ENCODE measurements at places on chromosomes 1 and 21.
A peak's percentile ranks its signal among the peaks of the same experiment; 100 is the strongest.

GRCh38 chr1:115647507-115647906, 5.7 kb downstream of the VANGL1 start:
- DNase-seq: peak; percentile 23

DNA sequence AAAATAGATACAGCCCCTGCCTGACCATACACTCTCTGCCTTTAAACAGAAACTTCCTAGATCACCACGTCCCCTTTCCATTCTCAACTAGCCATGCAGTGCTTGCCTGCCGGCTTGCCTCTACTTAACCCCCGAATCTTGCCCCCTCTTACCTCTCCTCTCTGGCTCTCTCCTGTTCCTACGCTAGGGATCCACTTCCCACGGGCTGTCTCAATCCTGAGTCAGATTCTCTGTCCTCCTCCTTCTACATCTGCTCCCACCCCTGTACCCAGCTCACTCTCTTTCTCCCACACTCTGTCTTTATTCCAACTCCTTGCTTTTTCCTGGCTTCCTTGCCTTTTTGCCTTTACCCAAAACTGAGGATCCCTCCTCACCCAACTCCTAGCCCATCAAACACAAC, 29.3 kb downstream of the ATF3 start:
- no peak for DNase-seq

DNA sequence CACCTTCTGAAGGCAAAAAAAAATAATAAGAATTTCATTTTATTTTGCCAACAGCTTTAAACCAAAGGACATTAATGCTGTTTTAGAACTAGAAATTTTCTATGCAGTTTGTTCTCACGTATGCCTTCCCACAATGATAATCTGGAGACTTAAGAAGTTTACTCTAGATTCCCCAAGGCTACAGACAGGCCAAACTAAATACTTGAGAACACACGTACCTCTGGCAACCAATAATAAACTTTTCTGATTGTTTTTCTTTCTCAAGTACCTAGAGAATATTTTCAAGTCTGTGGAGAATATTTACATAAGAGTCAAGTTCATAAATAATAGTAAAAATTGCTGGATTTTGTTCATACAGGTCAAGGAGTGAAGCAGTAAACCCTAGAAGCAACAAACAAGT, 15.9 kb downstream of the CLDN8 start:
- DNase-seq: no peak

DNA sequence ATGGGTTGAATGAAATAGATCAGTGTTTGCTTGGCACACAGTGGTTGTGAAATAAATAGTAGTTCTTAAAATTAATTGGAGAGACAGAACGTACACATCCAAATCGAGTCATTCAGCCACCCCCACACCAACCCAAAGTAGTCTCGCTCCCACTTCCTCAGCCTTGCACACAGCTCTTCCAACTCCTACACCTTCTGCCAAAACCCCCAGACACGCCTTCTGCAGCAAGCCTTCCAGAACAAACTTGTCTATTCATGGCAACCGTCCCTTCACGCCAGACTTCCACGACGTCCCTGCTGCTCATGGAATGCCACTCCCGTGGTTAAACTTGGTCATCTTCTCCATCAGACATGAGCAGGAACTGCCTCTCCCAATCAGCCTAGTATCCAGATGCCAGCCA, 37.5 kb upstream of the RD3 start:
- DNase-seq: no peak

DNA sequence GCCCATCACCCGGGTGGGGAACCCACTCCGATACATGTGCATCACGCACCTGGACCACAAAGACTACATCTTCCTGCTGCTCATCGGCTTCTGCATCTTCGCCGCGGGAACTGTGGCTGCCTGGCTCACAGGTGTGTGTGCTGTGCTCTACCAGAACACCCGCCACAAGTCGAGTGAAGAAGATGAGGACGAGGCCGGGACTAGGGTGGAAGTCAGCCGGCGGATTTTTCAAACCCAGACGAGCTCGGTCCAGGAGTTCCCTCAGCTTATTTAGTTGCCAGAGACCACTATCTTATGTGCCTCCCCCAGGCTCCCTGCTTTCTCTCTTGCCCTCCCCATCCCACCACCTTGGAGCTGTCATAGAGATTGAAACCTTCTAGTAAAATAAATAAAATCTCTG, 19.8 kb downstream of the LRRC52 start:
- no peak for DNase-seq

DNA sequence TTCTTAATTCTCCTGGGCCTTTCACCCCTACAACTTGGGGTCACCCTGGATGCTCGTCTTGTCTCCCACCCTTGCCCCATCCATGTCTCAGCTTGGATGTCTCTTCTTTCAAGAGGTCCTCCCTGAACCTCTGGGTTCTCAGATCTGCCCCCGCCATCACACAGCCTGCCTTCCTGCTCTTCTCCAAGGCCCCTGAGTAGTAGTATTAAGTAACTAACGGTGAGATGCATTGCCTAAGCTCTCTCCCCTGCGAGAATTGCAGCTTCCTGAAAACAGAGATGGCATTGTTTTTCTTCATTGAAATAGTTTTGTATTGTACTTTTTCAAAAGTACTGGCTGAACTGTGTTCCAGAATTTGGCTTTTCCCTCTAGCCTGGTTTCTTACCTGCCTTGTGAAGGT, 16.0 kb downstream of the MIIP start:
- DNase-seq: no peak

GRCh38 chr1:57208741-57209302, 215.0 kb downstream of the DAB1 start:
- no peak for DNase-seq

DNA sequence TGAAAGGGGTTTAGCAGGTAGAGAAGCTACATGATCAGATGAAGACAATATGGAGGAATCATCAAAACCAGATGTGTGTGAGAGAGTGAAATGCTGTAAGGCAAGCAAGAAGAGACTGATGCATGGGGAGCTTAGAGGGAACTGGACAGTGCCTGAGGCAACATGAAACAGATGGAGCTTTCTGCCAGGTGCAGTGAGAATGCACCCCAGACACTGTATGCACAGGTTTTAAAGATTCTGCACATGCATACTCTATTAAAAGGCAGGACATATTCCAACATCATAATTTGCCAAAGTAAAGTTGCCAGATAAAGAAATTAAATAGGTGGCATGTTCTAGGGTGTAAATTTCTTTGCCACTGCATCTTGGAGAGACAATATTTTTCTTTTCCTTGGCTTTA, 200.1 kb downstream of the AMY1C start:
- DNase-seq: no peak

- peak; percentile 74 for DNase-seq
Measured at GRCh38 chr1:36151845-36152203, 2.5 kb upstream of the TRAPPC3 start.

GRCh38 chr1:41572224-41572623, 87.7 kb upstream of the EDN2 start:
- no peak for DNase-seq

GRCh38 chr1:230919207-230919606, 50.9 kb upstream of the C1orf198 start:
- DNase-seq: no peak

DNA sequence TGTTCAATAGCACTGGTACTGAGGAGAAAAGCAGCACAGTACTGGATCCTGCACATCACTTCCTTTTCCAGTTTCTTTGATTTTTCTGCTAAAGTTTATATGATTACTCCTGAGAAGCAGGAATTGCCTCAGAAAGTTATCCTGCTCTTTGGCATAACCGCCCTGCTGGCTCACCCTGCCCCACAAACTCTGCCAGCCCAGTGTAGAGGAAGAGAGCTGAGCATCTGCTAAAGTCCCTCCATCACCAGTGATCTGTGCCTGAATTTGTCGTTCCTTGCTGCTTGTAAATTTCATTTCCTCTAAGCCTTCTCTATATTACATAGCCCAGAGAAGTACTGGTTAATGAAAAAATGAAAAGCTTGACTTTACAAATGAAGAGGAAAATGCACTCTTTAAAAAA, 87.0 kb upstream of the C1orf21 start:
- no peak for DNase-seq

GRCh38 chr1:62687421-62687902, 724 bp downstream of the DOCK7 start:
- DNase-seq: peak; percentile 11

GRCh38 chr1:38941093-38941492, 537 bp downstream of the RHBDL2 start:
- no peak for DNase-seq

DNA sequence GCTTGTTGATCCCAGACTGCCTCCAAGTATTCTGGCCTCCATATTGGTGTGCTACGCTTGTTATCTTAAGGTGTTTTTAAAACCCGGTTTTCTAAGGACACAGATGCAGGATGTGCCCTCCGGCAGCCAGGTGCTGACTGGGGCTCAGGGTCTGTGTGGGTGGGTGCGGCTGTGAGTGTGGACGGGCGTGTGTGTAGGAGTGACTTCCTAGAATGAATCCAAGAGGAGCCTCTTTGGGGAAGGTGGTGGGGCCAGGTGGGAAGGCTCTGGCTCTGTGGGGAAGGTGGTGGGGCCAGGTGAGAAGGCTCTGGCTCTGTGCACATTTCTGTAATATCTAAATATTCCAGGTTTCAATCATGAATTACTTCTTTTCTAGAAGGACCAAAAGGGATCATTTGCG, 12.8 kb upstream of the TSPEAR start:
- no peak for DNase-seq

DNA sequence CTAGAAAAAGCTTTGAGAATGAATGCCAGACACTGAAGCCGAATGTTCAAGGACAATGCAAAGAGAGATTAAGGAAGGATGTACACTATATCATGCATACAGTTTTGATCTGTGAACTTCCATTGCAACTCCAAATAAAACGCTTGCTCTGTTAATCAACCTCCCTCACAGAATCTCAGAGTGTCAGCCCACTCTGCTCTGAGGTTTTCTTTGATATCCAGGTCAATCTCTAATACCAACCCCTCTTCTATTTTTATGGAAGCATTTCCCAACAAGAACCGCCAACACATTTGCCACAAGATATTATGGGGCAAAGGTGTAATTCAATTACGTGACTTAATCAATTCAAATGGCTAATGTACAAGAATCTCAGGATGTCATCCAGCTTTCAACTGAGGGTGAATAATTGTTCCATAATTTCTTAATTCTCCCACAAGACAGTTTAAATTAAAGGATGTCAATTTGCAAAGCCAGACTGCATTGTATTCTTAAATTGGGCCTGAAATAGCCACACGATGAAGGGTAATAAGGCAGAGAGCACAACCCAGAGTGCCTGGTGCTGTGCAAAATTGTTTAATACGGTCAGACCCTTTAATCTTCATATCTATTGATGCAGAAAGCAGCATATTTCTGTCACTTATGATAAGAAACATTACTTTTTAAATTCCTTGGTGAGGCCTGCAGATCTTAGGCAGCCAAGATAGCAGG, 459.2 kb upstream of the DAB1 start:
- DNase-seq: no peak

DNA sequence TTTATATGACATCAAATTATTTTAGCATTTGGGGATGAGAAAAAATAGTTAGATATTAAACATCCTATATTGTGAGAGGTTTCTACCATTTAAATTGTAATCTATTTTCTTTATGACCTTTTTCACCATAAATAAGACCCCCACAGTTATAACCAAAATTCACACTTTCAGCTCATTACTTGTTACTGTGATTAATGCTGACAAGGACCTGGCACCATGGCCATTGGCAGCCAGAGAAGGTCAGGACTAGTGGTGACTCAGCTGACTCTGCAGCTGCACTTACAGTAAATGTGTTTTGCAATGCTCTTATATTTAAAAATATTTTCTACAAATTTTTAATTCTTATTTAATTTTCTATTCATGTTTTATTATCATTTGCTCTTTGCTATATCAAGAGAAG, 133.3 kb upstream of the C1orf105 start:
- no peak for DNase-seq

GRCh38 chr1:28648008-28648473, 359 bp upstream of the RNU11 start:
- peak; percentile 94 for DNase-seq

DNA sequence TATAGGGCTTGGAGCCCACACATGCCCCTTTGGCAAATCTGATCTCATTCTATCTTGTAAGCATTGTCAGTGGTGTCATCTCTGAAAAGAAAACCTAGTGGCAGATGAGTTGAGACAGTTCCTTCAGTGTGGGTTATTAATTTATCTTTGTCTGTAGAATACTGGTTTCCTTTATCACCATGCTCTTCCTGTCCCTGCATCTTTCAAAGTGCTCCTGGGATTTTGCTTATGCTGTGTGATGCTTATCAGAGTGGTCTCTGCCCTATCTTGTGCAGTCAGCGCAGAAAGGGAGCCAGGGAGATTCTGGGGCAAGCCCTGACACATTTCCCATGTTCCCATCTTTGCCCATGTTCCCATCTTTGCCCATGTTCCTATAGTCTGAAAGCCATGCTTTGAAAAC, 402.9 kb downstream of the RWDD3 start:
- DNase-seq: no peak

- DNase-seq: no peak
Measured at GRCh38 chr1:163565166-163565565, 243.4 kb downstream of the NUF2 start.

DNA sequence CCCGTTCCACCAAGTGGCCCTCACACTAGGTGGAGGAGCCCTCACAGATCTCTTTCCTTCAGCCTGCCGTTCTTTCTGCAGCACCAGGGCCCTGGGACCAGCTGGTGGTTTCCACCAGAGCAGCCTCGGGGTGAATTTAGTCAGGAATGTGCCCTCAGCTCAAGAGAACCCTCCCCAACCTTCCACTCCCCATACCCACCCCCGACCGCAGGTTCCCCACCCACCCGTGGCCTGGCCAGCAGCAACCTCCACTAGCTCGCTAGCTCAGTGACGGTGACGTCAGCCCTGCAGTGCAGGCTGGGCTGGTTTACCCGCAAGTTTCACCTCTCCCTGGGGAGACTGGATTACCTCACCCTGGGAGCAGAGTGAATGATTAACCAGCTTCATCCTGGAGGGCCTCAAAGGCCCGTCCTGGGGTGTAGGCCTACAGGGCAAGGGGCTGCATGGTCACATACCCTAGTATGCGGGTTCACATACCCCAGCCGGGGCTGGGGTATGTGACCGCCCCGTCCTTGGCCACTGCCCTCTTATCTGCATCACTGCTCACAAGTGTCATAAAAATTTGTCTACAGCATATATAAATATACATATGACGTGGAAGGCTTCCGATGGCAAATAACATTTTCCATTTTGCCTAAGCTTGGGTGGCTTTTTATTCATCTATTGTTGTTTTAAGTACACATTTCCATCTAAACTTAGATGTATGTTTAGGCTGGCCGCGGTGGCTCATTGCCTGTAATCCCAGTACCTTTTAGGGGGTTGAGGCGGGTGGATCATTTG, 24.5 kb downstream of the ELF3 start:
- DNase-seq: no peak

DNA sequence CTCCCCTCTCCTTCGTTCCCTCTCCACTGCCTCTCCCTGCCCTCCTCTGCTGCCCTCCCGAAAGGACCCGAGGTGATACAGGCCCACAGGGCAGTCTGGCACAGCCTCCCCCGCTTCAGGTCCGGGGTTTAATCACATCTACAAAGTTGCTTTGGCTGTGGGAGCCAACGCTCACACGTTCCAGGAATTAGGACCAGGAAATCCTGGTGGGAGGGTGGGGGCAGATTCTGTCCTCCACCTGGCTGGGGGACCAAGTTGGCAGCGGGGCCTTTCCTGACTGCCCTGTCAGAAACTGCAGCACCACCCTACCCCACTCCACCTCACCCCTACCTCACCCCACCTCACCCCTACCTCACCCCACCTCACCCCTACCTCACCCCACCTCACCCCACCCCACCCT, 95.1 kb downstream of the WDR4 start:
- peak; percentile 27 for DNase-seq

- DNase-seq: no peak
Measured at GRCh38 chr1:78441921-78442320, 48.9 kb upstream of the PTGFR start.

GRCh38 chr1:211577277-211577818, 1.6 kb downstream of the SLC30A1 start:
- no peak for DNase-seq

Measured in CD4-positive, alpha-beta T cell treated with Interleukin-10 for 1 hour (primary cell).